ENCODE measurements at places on chromosomes 2 and 18.

DNA sequence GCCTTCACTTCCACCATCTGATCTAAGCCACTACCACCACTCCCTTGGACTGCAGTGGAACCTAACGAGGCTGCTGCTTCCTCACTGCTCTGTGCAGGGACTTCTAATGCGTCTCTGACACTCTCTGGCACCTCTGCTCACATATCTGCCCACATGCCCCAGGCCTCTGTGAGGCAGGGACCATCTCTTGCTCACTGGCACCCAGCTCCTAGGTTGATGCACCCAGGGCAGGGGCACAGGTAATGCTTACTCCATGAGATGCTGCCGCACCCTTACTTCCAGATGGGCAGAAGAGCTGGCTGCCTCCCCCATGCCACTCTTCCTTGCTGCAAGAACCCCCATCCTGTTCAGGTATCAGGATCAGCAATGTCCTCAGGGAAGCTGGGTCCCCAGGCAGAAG lies 294.0 kb upstream of the HS6ST1 start:
- no peak for DNase-seq

GRCh38 chr2:133773854-133774653 lies 205.8 kb upstream of the NCKAP5 start:
- DNase-seq = no peak

DNA sequence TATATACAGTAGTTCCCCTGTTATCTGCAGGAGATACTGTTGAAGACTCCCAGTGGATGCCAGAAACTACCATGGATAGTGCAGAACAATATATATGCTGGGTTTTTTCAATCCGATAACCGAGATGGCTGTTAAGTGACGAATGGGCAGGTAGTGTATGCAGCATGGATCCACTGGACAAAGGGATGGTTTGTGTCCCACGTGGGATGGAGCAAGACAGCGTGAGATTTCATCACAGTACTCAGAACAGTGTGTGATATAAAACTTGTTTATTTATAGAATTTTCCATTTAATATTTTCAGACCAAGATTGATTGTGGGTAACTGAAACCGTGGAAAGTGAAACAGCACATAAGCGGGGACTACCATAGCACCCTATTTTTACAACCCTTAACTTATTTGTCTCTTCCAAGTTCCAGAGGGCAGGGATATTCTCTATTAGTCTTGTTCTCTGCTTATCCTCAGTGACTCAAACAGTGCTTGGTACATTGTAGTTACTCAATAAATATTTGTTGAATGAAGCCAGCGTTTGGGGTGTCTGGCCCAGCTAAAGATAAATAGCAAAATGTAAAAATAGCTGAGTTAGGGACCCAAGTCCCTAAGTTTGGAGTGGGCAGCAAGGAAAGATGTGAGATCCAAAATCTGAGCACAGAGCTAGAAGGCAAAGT lies 50.0 kb downstream of the RHBDD1 start:
- DNase-seq = no peak

DNA sequence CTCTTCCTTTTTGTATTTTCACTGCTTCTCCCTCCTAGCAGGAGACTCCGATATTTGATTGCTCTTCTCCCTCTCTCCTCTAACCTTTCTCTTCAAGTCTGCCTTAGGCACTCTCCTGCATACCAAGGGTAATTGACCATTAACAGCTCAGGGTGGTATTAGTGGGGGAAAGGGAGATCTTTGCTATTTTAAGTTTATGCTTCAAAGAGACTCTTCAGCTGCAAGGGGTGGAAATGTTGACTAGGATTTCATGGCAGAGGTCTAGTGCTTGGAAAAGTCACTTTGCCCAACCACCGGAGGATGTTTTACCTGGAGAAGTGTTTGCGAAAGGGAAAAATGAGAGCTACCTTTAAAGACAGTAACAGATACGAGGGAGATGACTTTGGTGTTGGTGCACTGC lies 453.7 kb downstream of the SLC4A3 start:
- no peak for DNase-seq

DNA sequence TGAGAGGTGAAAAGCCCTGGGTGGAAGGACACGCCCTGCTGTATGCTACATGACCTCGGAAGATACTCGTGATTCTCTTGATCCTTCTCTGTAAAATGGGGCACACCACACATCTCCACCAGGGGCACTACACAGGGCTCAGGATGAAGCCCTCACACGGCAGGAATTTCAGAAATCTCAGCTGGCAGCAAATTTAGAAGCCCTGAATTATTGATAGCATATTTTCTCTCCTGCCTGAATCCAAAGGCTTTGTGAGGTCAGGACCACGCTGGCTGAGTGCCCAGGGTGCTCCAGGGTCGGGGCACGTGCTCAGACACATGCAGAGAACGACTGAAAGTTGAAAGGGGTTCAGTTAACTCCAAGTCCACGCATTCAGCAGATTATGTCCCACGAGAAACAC lies 42.1 kb upstream of the GALR1 start:
- DNase-seq = peak; percentile 56

GRCh38 chr2:84088656-84089055 lies 370.4 kb downstream of the SUCLG1 start:
- no peak for DNase-seq

GRCh38 chr18:56235071-56235470 lies 403.3 kb downstream of the TXNL1 start:
- no peak for DNase-seq

DNA sequence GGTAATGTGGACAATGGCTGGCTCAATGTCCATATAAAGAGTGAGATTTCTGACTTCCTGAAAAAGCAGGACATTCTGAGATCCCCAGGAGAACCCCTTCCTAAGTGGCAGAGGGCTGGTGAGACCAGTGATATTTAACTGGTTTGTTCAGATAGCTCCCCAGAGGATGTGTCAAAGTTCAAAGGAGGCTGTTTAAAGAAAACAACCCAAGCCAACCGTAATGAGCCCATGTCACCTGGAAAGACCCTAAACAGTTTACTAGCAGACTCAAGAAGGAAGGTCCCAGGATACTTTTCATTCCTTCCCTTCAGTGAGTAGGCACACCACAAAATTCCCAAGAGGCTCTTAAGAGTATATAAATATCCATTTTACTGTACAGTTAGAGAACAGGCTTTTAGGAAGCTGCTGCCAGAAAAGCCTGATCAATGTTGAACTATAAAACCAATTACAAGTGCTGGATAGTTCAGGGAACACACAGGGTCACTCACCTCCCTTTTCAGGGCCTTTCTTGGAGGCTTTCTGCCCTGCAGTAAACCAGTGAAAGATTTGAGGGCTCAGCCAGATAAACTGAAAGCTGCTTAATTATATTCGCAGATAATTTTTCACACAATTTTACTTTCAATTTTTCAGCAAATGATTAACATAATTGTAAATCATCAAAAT lies 293.5 kb downstream of the ASXL3 start:
- DNase-seq = no peak

DNA sequence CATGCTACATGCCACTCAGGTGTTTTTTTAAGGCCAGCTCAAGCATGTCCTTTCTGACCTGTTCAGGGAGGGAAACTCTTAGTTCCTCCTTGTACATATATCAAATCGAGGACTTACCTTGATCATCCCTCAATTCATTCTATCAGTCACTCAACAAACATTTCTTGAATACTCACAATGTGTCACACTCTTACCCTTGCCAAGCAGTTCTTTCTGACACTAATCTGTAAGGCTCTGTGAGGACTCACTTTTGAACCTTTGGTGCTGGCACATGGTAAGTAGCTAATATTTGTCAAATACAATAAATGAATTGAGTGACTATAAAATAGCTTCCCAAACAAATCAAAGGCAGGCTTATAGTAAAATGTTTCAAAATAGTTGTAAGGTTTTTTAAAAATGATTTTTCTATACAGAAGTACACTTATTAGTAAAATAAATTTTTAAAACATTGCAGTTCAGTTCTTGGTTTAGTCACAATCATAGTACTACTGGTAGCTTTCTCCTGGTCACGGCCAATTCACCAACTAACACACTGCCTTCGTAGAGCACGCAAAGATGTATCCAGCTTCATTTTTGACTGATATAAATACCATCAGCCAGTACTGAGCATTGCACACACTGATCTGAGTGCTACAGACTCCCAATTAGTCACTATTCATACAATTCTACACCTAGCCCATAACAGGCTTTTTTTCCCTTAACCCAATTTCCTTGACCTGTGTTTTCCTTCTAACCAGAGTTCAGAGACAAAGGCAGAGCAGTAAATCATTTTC lies 50.9 kb downstream of the ZEB2 start:
- no peak for DNase-seq

DNA sequence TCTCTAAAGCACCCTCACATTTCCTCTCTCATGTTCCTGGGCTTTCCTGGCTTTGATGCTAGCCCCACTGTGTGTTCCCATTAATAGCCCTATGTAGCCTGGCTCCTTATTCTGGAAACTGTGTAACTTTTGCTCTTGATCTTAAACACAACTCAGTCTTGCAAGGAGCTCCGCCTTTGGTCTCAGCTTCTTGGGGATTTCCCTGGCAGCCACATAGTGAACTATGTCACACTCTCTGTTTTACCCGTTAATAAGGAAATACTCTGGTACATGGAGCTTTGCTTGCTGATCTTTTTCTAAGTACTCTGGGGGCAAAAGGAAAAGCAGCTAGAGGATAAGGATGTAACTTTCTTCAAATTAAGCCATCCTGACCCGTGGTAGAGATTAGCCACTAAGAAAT lies 259.3 kb downstream of the NEDD4L start:
- DNase-seq = no peak

DNA sequence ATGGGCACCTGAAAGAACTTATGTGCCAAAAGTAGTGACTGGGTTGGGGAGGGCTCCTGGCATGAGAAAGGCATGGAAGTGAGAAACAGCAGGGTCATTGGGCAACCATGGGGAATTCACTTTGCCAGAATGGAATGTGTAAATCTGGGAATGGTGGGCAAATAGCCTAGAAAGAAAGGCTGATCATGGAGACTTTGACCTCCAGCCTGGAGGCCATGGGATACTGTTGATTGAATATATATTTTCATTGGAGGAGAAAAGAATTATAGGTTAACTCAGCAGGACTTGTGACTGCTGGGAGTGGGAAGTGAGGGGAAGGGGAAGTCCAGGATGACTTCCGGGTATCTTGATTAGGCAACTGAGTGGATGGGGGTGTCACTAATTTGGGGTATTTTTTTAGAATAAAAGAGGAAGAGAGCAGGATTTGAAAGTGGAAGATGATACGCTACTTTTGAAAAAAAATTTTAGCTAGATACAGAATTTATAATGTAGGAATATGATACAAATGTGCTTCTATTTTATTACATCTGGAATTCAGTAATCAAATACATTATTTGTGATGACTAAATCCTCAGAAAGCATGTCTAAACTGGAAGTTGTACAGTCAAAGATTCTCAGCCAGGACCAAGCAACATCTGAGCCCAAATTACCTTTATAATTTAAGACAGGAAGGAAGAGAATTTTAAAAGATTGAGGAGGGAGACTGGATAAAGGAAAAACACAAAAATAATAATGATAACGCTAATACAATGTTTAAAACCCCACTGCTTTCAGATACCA lies 116.2 kb downstream of the GATA6 start:
- no peak for DNase-seq

GRCh38 chr2:180694445-180695421 lies 285.7 kb upstream of the UBE2E3 start:
- no peak for DNase-seq

GRCh38 chr18:26649193-26649543 lies 100.8 kb upstream of the KCTD1 start:
- no peak for DNase-seq

GRCh38 chr2:192146069-192147015 lies 48.4 kb downstream of the TMEFF2 start:
- no peak for DNase-seq

DNA sequence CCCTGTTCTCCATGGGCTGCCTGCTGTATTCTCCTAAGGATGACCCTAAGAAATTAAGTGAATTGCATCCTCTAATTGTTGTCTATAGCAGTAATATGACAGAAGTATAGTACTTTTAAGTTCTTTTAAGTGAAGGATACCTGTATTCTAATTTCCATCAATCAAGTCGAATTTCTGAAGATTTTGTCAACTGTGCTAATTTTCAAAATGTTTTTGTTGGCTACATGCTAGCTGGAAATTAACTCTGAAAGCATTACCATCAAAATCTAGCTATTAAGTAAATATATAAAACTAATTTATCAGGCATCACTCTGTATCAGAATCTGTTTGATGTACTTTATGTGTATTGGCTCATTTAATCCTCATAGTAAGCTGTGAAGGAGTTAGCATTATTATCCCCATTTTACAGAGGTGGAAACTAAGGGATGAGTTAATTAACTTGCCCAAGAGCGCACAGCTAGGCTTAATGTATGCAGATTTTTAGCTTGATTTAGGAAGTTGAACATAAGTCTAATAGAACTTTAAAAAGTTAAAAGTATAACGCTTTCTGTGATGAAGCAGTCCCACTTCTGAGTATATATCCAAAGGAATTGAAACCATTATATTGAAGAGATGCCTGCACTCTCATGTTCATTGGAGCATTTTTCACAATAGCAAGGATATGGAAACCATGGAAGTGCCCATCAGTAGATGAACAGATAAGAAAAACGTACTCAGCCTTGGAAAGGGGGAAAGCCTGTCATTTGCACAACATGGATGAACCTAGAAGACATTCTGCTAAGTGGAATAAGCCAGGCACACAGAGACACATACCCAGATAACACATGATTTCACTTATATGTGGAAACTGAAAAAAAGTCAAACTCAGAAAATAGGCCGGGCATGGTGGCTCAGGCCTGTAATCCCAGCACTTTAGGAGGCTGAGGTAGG lies 32.0 kb downstream of the EML4 start:
- no peak for DNase-seq

GRCh38 chr2:108605947-108606346 lies 71.7 kb downstream of the LIMS1 start:
- no peak for DNase-seq

GRCh38 chr18:23977719-23978483 lies 36.7 kb upstream of the TTC39C start:
- DNase-seq = no peak

GRCh38 chr2:160288324-160288723 lies 88.3 kb upstream of the ITGB6 start:
- no peak for DNase-seq

DNA sequence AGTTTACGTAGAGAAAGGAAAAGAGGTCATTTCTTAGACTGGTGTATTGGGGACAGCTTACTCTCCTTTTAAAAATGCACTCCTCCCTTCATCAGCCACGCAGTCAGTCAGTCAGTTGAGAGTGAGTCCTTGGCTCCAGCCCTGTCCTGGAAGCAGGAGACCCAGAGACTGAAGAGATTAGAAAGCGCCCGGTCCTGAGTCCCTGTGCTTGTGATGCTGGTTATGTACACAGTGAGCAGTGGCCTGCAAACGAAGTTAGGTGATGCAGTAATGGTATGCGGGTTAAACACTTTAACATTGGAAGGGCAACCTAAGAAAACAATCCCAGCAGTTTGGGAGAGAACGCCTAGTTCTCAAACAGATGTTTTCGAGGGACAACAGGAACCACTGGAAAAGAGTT lies 6.3 kb upstream of the ASB1 start:
- DNase-seq = no peak

DNA sequence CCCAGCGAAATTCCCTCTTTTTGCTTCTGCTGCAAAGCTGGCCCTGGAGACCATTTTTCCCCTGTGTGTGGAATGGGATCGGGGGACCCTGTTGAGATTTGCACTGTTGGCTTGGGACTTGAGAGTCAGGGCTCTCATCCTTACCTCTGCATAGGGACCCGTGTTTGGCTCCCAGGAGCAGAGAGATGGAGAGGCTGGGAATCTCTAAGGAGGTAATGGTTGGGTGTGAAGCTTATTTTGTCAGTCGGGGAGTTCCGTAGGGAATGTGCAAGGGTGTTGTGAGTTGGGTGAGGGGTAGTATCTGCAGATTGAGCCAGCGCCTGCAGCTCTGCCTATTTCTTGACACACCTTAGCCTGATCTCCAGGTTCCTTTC lies 4.5 kb downstream of the GATA6 start:
- DNase-seq = no peak

- no peak for DNase-seq
Observed at GRCh38 chr2:148704247-148704646, 59.7 kb downstream of the EPC2 start.

- DNase-seq = no peak
Observed at GRCh38 chr2:11764359-11764758, 17.9 kb downstream of the LPIN1 start.

Measured in activated CD8-positive, alpha-beta memory T cell treated with anti-CD3 and anti-CD28 coated beads, Interleukin-2, amount 10 ng/mL, durations not matched to agents 7 days and 5 days (primary cell).